ENCODE measurements at places on chromosomes 6 and 20. TPM values are rescaled to one million over a fixed set of nuclear protein-coding genes. Genes with fewer than 3 reads are reported as not detected.

- no peak for DNase-seq
These were observed 105.6 kb downstream of the AIG1 start for GRCh38 chr6:143166247-143166695.

- DNase-seq = no peak
These were observed 122.8 kb upstream of the B3GAT2 start for GRCh38 chr6:71079677-71080076.

DNA sequence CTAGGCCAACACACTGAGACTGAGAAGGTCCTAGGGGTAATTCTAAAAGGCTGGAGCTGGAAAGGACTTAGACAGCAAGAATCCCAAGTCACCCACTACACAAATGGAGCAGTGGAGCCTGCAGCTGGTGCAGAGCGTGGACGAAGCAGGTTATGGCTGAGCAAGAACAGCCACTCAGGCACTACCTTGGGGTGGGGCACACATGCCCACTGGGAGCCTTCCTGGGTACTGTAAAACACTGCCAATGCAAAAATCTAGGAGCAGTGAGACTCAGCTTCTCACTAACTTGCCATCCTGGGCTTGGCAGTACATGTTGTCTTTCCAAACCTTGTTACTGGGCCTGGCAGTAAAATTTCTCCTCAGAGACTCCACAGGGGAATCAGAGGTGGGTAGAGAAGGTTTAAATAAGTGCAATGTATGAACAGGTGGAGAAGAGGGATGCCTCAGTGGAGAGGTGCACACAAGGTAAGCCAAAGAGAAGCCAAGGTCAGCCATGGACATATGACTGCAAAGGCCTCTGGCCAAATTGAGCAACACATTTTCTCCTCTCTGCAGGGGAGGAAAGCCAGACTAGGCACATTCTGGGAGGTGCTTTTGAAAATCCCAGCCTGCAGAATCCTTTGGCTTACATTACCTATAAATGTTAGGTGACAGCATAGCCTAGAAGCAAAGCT, 105.6 kb downstream of the TNFRSF21 start:
- no peak for DNase-seq

DNA sequence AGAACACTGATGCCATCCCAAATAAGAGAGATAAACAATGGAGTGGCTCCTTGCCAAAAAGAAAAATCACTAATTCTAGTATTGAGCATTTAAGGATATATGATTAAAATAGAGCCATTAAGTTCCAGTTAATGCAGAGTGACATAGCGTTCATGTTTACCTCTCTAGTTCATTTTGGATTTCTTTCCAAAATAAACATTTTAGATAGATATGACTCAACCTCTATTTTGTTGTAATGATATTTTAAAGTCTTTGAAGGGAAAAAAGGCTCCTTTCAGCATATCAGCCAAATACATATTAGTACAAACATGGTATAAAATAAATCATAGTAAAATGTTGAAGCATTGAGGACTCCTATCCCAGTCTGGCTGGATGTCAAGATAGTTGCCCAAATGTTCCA, 33.4 kb downstream of the RWDD2A start:
- no peak for DNase-seq

- DNase-seq = no peak
These were observed 150.5 kb downstream of the DNAH8 start for GRCh38 chr6:38865521-38866174.

DNA sequence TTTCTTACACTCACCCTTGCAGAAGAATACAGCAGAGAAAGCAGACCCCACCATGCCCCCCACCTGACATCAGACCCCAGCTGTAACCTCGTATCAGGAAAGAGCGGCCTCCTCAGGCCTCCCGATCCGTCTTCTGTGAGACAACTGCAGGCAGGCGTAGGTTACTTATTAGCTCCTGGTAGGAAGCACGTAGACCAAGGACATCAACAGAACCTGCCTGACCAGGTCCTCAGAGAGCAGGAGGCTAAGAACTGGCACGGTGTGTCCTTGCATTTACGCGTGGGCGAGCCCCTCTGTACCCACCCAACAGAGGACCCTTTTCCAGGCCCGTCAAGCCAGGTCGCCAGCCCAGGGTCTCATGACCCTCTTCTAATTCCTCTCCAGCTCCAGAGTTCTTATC, 51.0 kb downstream of the ABHD12 start:
- no peak for DNase-seq

- DNase-seq = no peak
These were observed 7.3 kb downstream of the C6orf132 start for GRCh38 chr6:42135161-42135560.

- DNase-seq = no peak
These were observed 54.8 kb downstream of the PHACTR2 start for GRCh38 chr6:143732536-143732935.

DNA sequence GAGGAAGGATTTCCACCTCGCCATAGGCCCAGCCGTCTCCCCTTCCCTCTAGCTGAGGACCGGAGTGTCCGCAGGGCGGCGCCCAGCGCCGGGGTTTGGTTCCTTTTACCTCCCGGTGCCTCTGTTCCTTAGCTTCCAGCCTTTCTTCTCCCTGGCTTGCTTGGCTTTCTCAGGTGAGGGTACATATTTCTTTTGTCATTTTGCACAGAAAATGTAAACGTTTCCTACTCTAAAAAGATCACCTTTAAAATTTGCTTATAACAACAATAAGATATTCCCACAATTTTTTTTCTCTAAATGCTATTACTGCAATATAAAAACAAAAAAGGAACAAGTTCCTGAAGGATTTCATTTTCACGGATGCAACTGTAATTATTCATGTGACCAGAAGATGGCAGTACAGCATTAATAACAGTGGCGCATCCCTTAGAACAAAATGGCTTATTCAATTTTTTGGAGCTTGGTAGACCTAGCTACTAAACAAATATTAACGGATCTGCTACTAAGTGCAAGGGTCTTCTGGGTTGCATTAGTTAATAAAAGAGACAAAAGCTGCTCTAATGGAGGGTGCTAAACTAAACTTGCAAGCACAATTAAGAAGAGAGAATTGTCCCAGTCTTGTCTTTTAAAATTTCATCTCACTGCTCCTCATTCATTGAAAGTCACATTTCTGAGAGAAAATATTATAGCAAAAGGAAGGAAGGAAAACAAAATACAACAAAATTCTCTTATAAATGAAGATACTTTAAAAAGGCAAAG, 172.9 kb downstream of the ADGRG6 start:
- DNase-seq = no peak

DNA sequence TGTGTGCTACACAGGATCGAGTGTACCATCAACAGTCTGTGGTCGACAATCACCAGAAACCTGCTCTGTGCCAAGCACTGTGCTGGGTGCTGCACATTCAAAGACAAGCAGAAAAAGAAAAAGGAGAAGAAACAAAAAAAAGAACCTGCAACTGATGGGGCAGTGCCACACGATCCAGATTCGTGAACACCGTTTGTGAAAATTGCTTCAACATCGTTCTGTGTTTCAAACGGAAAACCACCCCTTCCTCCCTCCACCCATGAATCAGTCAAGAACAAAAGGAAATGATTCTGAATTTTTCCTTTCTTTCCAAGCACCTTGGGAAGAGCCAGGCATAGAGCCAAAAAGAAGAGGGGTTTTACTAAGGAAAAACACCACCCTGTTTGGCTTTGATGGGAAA, 129.2 kb upstream of the ARID1B start:
- no peak for DNase-seq

DNA sequence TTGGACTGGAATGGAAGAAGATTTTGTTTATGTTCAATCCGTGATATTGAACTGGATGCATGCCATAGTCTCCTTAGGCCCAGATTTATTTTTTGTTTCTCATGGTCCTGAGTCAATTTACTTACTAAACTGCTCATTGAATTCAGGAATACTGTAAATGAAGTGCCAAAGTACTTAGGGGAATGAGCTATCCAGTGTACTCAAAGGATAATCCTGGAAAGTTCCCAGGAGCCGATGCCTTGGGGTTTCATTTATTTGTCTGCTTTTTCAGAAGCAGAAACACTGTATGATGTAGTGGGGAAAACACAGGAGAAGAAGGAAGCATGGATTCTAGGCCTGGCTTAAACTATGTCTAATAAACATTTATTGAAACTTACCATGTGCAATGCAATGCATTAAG, 56.1 kb upstream of the THEMIS start:
- no peak for DNase-seq

- DNase-seq = no peak
These were observed 520.3 kb downstream of the CDH26 start for GRCh38 chr20:60478533-60478932.

DNA sequence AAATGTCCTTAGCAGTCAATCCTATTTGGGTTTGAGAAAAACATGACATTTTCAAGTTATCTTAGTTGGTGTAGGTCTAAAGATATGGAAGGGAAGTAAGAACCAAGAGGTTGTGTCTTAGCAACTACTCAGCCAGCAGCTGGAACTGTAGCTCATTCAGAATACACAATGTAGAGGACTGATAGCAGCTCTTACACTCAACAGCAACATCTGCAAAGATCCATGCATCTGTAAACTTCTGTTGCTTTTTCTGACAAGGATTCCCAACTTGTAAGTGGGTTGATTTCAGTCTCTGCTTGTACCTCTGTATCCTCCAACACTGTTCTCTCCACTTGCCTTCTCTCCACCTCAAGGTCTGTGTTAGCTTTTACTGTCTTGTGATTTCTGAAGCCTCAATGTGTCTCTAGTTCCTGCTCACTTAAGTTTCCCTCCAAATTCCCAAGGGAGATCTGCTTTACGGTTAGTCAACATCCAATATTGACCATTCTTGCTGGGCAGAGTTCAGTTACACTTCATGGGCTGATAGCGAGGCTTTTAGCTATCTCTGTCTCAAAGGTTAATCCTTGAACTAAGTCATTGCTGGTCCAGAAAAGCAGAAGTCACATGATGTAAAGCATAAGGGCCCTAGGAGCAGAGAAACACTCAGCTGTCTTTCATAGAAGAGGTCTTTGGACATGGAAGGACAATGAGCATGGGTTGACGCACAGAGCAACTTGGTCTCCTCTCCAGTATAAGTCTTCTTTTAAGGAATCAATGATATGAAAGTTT, 71.6 kb upstream of the LGSN start:
- no peak for DNase-seq

DNA sequence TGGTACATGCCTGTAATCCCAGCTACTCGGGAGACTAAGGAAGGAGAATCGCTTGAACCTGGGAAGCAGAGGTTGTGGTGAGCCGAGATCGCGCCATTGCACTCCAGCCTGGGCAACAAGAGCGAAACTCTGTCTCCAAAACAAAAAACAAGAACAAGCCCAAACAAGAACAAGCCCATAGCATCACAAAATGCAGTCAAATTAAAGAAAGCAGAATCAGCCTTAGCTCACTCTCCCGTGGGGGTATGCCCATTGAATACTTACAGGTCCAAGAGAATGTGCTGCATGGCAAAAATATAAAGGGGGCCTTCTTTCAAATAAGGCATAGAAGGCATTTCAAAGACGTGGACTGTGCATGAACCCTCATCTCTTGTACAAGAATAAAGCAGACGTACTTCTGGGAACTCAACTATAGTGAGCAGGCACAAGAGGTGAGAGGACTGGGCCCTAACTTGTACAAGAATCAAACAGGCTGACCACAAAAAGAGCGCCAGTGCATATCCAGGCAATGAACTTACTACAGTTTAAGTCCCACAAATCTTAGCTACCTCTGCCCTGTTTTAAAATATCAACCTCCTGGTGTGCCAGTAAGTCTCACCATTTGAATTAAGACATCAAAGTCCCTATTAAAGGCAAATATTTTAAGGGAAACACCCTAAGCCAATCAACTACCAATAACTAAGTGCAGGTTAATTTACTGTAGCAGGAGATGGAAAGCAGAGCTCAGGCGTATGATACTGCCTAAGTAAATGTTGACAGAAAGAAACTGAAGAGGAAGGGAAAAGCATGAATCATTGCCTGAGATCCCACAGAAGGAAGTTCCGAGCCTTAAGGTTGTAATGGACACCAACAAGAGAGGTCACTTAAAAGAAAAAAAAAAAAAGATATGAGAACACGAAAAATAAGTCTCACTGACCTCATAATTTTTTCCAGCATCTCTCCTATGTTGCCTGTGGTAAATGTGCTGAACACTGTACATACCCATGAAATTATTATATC, 37.4 kb downstream of the TOMM6 start:
- DNase-seq = no peak

OPRL1 gene
- 0.88 TPM for total RNA-seq

SAMD3 gene
- not detected for total RNA-seq

PRL gene
- total RNA-seq = not detected

ACOT13 gene
- total RNA-seq = 8.5 TPM

MYH7B gene
- total RNA-seq = 0.27 TPM

RAB44 gene
- total RNA-seq = 0.23 TPM

RAET1L gene
- total RNA-seq = 7.1 TPM

LY6G6D gene
- not detected for total RNA-seq

TMEM217 gene
- 1.3 TPM for total RNA-seq

CCNC gene
- 38.0 TPM for total RNA-seq

ADISSP gene
- 21.8 TPM for total RNA-seq

PTGIS gene
- 13.3 TPM for total RNA-seq

ADGRF1 gene
- 0.17 TPM for total RNA-seq
